ENCODE measurements at places on chromosomes 16 and 17. TPM values are rescaled to one million over a fixed set of nuclear protein-coding genes. Genes with fewer than 3 reads are reported as not detected.

GRCh38 chr16:57609541-57610401 lies 18.7 kb upstream of the ADGRG1 start:
- H3K4me3 ChIP-seq, result no peak overlapping the region
- no peak overlapping the region for H3K27ac ChIP-seq
- no peaks in the 10 kb centered on the region for H3K36me3 ChIP-seq

GRCh38 chr17:10735251-10735650 lies 5.4 kb upstream of the TMEM220 start:
- DNase-seq, result no peak
- H3K4me1 ChIP-seq, result peaks cover 3% of the 10 kb centered on the region
- H3K36me3 ChIP-seq, result no peaks in the 10 kb centered on the region
- no peak overlapping the region for H3K4me3 ChIP-seq
- H3K27ac ChIP-seq, result no peak overlapping the region
- no peaks in the 10 kb centered on the region for H3K27me3 ChIP-seq

DNA sequence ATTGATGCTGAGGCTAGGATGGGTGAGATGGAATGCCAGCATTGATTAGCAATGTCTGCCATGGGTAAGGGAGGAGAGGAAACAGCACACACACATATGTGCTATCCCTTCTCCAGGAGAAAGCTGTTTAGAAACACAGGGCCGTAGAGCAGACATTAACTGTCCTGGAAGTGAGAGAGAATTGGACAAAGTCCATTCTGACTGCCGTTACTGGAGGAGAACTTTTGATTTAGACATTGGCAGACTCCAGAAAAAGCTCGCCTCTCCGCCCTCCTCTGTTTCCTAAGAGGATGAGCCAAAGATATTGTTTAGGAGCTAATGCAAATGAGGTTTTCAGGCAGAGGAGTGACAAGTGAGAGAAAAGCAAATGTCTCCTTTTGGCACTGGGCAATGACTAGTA lies 237.0 kb downstream of the HAPSTR1 start:
- H3K27me3 ChIP-seq, result no peaks in the 10 kb centered on the region
- no peaks in the 10 kb centered on the region for H3K4me1 ChIP-seq
- DNase-seq, result no peak
- no peak overlapping the region for H3K4me3 ChIP-seq

DNA sequence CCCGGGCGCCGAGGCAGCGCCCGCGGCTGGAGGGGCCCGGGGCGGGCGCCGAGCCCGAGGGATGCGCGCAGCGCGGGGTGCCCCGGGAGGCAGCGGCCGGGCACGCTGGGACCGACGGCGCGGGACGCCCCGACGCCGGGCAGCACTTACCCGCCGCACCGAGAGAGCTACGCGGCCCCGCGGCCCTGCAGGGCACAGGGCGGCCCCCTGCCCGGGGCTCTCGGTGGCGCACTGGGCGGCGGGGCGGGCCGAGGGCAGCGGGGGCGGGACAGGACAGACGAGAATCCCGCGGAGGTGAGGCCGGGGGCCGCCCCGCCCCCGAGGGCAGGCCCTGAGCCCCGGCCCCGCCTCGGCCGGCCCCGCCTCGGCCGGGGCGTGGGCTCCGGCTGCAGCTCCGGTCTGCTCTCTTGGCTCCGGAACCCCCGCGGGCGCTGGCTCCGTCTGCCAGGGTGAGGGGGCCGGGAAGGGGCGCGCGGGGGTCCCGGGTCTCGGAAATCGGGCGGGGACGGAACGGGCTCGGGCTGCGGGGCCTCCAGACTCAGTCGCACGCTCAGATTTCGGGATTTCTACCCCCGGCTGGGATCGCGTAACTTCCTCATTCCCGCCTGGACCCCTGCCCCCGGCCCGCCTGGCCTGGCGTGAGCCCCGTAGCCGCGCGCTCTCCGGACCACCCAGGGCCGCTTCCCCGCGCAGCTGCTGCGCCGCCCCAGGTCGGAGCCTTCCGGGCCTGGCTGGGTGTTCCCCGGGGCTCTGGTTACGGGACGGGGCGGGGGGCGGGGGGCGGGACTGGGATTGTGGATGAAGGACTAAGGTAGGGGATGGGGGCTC lies at the start of gene PLD2:
Gene PLD2, plus strand, starts transcription at position 376 of the 828 bp plus-strand sequence. CDS start 621 bp downstream, outside the sequence.
- peak within 1 kb of the TSS; percentile 84 for H3K4me3 ChIP-seq
- peaks cover 8% of the 10 kb centered on the region for H3K4me1 ChIP-seq
- H3K27ac ChIP-seq, result peak within 1 kb of the TSS; percentile 32
- no peaks in the 10 kb centered on the region for H3K27me3 ChIP-seq
- no peaks in the 10 kb centered on the region for H3K36me3 ChIP-seq

GRCh38 chr17:1398931-1399678 lies 917 bp downstream of the YWHAE start:
- DNase-seq, result no peak
- peaks cover 16% of the 10 kb centered on the region for H3K4me1 ChIP-seq
- H3K27me3 ChIP-seq, result no peaks in the 10 kb centered on the region
- peak overlapping the region; percentile 95 for H3K27ac ChIP-seq
- H3K4me3 ChIP-seq, result peak overlapping the region; percentile 69

DNA sequence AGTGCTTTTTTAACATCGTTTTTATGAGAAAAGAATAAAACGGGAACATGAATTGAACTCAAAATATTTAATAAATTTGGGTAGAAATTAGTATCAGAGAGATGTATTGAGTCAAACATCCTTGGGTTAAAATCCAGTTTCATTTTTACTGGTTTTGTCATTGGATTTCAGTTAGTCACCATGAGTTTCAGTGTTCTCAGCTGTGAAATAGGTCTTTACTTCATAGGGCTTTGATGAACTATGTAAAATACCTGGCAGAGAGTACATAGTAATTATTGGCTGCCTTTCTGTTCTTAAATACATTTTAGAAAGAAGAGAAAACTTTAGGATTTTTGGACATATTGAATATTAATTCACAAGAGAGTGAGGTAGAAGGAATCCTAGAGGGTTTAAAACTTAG lies 105.8 kb downstream of the TANC2 start:
- H3K36me3 ChIP-seq, result no peaks in the 10 kb centered on the region
- H3K4me1 ChIP-seq, result no peaks in the 10 kb centered on the region
- no peak overlapping the region for H3K27ac ChIP-seq
- H3K4me3 ChIP-seq, result no peak overlapping the region
- no peak for DNase-seq

DNA sequence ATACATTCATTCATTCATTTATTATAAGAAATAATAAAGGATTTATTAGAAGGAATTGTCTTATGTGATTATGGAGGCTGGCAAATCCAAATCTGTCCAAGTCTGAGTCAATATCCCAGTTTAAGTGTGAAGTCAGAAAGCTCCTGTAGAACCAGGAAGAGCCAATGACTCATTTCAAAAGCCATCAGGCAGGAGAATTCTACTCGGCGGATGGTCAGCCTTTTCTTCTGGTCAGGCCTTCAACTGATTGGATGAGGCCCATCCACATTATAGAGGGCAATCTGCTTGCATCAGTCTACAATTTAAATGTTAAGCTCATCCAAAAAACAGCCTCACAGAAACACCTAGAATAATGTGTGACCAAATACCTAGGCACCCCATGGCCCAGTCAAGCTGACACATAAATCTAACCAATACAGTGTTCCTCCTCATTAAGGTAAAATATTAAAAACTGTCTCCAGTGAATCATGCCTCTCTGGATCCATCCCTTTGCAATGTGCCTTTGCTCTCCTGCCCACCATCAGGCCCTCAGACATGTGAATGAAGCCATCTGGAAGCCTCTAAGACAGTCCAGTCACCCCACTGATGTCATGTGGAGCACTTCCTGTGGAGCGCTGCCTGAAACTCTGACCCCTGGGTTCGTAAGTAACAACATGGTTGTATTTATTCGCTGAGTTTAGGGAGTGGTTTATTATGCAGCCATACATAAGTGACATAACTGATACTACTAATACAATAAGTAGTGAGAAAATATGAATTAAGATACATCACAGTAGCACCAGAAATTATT lies 69.2 kb upstream of the WSB1 start:
- H3K4me3 ChIP-seq, result no peak overlapping the region
- no peaks in the 10 kb centered on the region for H3K36me3 ChIP-seq
- H3K27ac ChIP-seq, result no peak overlapping the region
- H3K4me1 ChIP-seq, result no peaks in the 10 kb centered on the region

- peak; percentile 32 for DNase-seq
- H3K27me3 ChIP-seq, result no peaks in the 10 kb centered on the region
- no peaks in the 10 kb centered on the region for H3K36me3 ChIP-seq
- H3K27ac ChIP-seq, result no peak overlapping the region
Observed at GRCh38 chr16:11251525-11252481, 4.2 kb downstream of the SOCS1 start.

- H3K36me3 ChIP-seq, result no peaks in the 10 kb centered on the region
- DNase-seq, result no peak
- H3K27me3 ChIP-seq, result no peaks in the 10 kb centered on the region
- H3K4me1 ChIP-seq, result no peaks in the 10 kb centered on the region
- H3K27ac ChIP-seq, result no peak overlapping the region
Observed at GRCh38 chr16:68257251-68257905, 6.9 kb upstream of the SLC7A6 start.

GRCh38 chr16:75305364-75306098 lies 54.1 kb upstream of the BCAR1 start:
- peaks cover 2% of the 10 kb centered on the region for H3K4me1 ChIP-seq
- no peaks in the 10 kb centered on the region for H3K36me3 ChIP-seq
- H3K27me3 ChIP-seq, result no peaks in the 10 kb centered on the region
- no peak overlapping the region for H3K4me3 ChIP-seq

DNA sequence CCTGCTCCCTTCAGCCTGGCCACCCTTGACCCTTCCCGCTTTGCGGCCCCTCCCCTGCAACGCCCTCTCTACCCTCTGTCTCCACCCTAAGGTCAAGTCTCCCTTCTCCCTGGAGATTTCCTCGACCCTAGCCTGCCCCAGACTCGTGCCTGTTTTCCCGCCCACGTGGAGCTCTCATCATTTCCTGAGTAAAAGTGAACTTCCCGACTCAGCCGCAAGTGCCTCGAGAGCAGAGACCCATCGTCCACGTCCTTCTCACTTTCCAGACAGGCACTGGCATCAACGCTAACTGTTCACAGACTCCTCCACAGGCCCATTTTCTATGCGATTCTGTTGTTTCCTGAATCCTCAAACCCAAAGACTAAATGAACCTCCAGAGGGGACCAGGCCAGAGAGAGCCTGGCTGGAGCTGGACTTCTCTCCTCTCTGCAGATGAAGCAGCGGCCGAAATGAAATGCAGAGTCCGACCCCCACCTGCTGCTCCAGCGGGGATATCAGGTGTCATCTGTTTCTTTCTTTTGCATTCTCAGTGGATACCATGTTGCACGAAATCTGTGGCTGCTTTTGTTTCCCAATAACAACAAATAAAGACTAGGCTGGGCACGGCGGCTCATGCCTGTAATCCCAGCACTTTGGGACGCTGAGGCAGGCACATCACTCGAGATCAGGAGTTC lies 52.5 kb downstream of the RTN4RL1 start:
- H3K4me3 ChIP-seq, result no peak overlapping the region
- peaks cover 3% of the 10 kb centered on the region for H3K4me1 ChIP-seq

DNA sequence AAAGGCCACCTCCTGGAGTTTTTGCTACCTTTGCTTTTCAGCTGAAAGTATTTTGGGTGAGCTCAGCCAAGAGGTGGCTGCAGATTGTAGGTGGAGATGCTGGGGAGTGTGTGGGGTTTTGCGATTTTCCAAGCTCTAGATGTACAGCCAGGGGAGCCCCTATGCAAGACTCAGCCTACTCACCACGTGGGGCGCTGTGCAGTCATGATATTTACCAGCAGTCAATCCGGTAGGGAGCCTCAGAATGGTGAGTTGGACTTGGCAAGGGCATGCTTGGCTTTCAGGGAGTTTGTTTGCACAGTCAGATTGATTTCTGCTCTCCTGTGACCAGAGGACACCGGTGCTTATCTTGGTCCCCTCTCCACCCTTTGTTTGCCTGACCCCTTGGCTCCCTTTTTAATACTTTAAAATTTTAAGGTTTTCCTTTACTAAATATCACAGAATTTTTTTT lies 175.3 kb downstream of the UTP18 start:
- H3K4me3 ChIP-seq, result no peak overlapping the region
- no peaks in the 10 kb centered on the region for H3K4me1 ChIP-seq
- no peak overlapping the region for H3K27ac ChIP-seq

DNA sequence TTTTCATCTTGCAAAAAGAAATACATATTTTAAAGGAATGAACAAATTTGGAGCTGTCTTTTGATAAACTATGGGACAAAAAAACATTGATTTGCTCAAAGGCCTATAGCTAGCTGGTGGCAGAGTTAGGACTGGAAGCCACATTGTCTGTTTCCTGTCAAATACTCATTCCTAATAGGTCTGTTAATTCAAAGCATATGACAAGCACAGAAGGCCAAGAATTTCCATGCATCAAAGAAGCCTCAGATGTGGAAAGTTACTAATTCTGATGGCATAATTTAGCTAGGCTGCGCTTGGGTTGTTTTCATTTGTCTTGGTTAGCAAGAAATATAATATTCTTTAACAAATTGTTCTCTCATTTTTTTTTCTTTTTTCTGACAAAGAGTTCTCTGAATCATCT lies 98.0 kb downstream of the CDK5R1 start:
- H3K4me3 ChIP-seq, result no peak overlapping the region
- no peaks in the 10 kb centered on the region for H3K27me3 ChIP-seq
- H3K4me1 ChIP-seq, result no peaks in the 10 kb centered on the region
- no peak for DNase-seq
- H3K36me3 ChIP-seq, result no peaks in the 10 kb centered on the region
- no peak overlapping the region for H3K27ac ChIP-seq

DNA sequence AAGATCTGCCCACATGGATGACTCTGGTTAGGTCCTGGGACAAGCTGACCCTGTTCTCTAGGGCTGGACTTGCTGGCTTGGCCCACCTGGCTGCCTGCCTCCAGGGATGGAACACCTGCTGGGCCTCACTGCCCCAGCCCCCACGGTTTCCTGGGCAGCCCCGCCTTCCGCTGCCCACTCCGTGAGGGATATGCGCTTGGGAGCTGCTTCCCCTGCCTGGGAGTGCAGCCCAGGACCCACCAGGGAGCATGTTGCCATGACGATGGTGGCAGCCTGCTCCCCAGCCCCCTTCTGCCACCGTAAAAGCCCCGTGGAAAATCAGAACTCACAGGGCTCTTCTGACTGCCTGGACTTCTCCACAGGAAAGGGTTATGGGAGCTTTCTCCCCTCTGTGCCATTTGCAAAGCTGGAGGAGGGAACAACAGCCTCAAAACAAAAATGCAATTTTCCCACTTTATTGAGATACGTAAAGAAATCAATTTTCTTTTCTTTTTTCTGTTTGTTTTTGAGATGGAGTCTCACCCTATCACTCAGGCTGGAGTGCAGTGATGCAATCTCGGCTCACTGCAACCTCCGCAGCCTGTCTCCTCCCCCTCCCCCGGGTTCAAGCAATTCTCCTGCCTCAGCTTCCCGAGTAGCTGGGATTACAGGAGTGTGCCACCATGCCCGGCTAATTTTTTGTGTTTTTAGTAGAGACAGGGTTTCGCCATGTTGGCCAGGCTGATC lies 18.0 kb upstream of the GAS7 start:
- no peaks in the 10 kb centered on the region for H3K27me3 ChIP-seq
- H3K27ac ChIP-seq, result no peak overlapping the region
- no peak for DNase-seq
- H3K4me1 ChIP-seq, result no peaks in the 10 kb centered on the region
- no peaks in the 10 kb centered on the region for H3K36me3 ChIP-seq
- no peak overlapping the region for H3K4me3 ChIP-seq

The TP53TG3 gene
- total RNA-seq, result not detected

The SLC13A5 gene
- 0.57 TPM for total RNA-seq

The SLC38A7 gene
- total RNA-seq, result 10.1 TPM

The SOST gene
- total RNA-seq, result not detected

The FLOT2 gene
- 29.3 TPM for total RNA-seq

The GNG13 gene
- total RNA-seq, result not detected

The SPNS3 gene
- total RNA-seq, result not detected

The SERPINF2 gene
- 3.5 TPM for total RNA-seq
